ENCODE measurements at places on chromosomes 1 and 21.

- DNase-seq = no peak
Observed at GRCh38 chr1:194309269-194309668, 1122.9 kb upstream of the B3GALT2 start.

GRCh38 chr1:156025876-156026275 lies 5.1 kb upstream of the SSR2 start:
- DNase-seq = peak; percentile 20

DNA sequence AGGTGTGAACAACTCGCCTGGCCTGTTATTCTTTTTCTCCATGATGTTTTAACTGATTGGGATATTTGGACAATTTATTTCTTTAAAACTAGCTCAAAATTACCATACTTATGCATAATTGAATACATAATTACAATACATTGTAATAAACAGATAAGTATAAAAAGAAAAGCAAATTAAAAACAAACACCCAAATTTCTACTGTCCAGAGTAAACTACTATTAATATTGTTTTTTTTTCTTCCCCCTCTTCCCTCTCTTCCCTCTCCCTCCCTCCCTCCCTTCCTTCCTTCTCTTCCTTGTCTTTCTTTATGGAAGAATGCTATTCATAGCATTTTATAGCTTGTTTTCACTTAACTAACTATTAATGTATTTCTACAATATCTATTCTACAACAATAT lies 117.7 kb upstream of the IVNS1ABP start:
- DNase-seq = no peak

- no peak for DNase-seq
Observed at GRCh38 chr21:46028573-46029091, 47.1 kb downstream of the COL6A1 start.

DNA sequence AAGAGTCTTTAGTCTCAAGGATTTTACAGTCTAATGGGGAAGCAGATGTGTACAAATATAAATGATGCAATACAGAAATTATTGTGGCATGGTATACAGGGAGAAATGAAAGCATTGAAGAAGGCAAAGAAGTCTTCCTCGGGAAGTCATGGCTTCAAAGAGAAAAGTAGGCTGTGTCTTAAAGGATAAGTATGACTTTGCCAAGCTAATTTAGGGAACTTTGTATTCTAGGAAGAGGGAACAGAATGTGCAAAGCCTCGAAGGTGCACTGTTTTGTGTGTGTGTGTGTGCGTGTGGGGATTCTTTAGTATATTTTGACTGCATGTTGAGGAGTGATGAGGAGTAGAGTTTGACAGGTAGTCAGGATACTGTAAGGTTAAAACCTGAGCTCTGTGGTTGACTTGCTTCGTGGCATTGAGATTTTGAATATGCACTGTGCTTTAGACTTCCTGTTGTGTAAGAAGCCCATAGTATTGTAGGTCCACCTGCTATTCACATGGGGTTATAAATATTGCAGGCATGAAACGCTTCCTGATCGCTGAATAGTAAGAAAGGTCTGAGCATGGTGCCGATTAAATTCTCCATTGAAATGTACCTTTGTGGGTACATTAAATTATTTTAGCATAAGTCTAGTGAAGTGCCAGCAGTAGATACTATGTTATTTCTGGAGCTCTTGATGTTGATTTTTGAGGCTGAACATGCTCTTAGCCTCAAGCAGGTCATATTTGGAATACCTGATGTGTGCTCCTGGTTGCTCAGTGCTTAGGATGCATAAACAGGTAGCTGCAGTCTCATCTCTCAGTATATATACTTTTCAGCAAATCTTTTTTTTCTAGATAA lies 8.0 kb downstream of the SMAP2 start:
- peak; percentile 58 for DNase-seq

DNA sequence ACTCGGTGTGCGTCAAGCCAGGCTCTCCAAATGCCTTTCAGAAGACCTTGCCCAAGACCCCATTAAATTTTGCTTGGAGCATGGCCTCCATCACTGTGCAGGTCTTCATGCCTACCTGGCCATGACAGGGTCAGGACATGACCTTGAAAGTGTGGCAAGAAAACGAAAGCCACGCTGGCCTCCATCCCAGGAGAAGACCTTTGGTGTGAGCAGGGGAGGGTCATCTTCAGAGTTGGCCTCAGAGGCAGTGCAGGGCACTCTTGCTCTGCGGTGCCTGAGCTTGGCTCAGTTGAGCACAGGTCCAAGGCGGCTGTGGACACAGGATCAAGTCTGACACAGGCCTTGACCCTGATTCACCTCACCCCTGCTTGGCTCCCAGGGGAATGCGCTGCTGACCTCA lies 181.4 kb upstream of the TMEM51 start:
- no peak for DNase-seq
